AG04450 (cell line): ENCODE measurements at places on chromosomes 5 and 9.

- no peak for DNase-seq
Observed at GRCh38 chr5:16987776-16988175, 51.7 kb upstream of the MYO10 start.

- DNase-seq, result no peak
Observed at GRCh38 chr5:173165177-173166016, 21.1 kb downstream of the BNIP1 start.

DNA sequence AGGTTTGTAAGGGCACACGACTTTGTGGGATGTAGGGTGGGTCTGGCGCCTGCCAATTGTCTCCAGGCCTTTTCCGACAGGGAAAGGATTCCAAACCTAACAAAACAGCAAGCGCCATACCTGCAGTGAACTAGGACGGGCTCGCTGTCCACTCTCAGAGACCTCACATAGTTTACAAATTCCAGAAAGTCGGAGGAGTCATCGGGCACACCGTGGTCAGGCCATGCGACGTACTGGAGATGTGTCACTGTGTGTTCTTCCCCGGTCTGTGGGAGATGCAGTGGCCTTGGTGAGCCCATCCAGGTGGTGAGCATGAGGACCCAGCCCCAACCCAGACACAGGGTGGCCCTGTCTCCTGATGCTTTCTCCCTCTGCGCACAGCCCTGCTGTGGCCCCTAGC is 61.3 kb upstream of the EPB41L4B start:
- no peak for DNase-seq

DNA sequence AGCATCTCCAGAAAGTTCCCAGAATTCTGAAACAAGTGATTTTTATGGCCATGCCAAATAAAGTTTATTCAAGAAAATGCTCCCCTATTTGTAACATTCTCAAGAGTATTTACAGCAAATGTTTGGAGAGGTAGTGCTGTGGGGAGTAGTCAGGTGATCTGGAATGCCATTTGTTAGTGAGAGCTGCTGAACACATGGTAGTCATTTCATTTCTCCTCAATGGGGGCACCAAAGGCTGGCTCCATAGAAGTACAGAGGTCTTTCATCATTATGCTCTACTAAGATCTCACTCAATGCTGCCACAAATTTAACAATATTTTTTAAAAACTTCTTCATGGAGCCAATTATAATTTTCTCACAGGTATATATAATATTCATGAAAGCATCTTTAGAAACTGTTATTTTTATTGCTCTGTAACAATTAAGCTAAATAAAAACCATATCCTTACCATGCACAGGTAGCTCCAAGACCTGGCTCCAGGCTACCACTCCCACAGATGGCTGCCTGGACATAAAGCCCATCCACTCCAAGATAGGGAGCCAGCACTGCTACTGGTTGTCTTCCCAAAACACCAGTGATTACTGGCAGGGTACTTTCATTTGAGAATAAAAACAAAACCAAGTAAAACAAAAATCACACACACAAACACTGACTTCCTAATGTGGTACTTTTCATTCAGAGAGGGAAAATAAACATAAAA is 200.8 kb downstream of the PLK2 start:
- no peak for DNase-seq

DNA sequence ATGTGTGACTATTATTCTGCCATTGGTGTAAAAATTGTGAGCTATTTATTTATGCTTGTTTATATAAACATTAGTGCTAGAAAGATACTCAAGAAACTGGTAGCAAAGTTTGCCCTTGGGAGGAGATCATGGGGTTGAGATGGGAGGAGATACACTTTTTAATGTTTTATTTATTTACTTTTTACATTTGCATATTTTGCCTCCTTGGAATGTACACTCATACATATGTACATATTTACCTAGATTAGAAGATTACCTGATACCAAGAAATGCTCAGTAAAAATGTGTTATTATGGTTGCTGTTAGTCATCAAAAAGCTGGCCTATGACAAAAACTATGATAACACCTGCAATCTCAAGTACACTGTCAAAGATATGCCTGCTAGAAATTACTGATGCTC is 195.2 kb downstream of the KCTD16 start:
- DNase-seq, result no peak

DNA sequence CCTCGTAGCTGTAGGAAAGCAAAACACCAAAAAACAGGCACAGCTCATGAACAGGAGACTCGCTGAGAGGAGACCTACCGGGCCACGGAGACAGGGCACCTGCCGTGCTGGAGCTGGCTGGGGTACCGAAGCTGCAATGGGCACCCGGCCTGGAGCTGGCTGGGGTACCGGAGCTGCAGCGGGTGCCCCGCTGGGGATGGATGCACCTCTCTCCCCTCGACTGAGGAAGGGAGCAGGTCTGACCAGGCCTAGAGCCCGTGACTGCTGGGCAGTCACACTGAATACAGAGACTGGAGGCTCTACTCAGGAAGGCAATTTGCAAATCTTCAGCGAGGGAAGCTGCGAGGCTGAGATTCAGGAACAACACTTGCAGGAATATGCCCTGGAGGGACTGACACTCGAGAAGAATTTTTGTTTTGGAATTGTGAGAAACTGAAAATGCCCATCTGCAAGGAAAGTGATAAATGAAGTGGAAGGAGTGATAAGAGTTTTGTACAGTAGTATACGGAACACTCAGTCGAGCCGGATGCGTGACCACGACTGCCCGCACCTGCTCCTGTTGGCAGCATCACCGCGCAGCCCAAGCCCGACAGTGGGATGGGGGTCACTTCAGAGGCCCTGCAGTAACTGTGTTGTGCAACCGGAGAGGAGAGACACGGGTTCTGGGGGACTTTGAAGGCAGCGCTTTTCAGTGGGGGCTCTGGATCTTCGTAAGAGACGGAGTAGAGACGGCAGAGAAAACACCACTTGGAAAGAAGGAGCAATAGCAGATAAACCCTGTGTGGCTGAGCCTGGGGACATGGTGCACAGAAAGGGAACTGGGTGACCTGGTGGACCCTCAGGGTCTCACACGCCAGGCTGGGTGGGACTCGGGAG is 27.9 kb upstream of the LPCAT1 start:
- DNase-seq, result no peak

DNA sequence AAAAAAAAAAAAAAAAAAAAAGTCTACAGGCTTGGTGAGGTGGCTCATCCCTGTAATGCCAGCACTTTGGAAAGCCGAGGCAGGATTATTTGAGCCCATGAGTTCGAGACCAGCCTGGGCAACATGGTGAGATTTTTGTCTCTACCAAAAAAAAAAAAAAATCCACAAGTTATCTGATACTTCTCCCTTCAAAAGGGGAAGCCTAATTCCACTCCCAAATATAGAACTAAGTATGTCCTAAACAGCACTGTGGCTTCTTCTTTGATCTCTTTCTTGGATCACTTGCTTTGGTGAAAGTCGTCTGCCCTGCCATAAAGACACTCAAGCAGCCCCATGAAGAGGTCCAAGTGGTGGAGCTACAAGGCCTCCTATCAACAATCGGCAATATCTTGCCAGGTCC is 18.8 kb upstream of the STING1 start:
- DNase-seq, result no peak

- no peak for DNase-seq
Observed at GRCh38 chr9:7083192-7083591, 325.4 kb downstream of the KDM4C start.

- DNase-seq, result peak; percentile 94
Observed at GRCh38 chr9:36029765-36030528, 6.8 kb upstream of the RECK start.

GRCh38 chr9:107883496-107884124 is 394.0 kb upstream of the KLF4 start:
- no peak for DNase-seq

GRCh38 chr5:180339583-180340183 is 13.5 kb downstream of the GFPT2 start:
- no peak for DNase-seq

DNA sequence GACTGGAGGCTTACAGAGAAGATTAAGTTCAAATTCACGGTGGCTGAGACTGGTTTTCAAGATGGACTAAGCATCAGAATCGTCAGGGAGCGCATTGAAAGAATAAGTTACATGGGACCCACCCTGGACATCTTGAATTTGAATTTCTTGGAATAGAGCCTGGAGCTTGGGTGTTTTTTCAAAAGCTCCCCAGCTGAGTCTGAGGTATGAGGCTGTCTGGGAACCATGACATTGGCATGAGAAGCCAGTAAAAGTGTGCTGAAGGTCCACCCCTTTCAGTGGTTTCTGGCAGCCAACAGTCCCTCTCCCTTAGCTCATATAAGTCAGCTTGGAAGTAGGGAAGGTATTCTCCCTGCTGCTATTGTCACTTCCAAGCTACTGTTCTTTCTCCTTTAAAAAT is 97.8 kb downstream of the MAST4 start:
- DNase-seq, result no peak

GRCh38 chr9:134434894-134435506 is 108.7 kb downstream of the RXRA start:
- peak; percentile 92 for DNase-seq

DNA sequence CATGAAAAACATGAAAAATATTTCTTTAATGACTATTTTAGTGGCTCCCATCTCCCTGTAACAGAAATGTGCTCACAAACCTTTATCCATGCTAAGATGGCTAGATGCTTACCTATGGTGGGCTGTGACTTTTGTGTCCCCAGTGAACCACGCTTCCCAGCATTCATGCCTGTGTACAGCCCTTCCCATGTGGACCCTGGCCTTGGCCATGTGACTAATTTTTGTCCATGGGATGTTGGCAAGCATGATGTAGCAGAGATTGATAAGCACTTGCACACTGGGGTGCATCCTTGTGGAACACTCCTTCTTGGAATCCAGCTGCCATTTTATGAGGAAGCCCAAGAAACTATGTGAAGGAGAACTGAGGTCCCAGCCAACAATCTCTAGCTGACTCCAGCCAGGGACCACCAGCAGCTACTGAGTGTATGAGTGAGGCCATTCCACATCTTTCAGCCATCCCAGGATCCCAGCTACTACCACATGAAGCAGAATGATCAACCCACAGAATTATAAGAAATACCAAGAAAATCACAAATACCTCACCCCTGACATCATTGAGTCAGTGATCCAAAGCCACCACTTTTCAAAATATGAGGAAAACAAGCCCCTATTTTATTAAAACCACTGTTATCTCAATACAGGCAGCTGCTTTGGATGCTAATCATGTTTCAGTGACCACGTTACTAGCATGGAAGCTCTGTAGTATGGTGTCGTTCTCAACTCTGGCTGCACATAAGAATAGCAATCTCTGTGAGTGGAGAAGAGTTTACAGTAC is 16.1 kb upstream of the RAI14 start:
- peak; percentile 46 for DNase-seq

DNA sequence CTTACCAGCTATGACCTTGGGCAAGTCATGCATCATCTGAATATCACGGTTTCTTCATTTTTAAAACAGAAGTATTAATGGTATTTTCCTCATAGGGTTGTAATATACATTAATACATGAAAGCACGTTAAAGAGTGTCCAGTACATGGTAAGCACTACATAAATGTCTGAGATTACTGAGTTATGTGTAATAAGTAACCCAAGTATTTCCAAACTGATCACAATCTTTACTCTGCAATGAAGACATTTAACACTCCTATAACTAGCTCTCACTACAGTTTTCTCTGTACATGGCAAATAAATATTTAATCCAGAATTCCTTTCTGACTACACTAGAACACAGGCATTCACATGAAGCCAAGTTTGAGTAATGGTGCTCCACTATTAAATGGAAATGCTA is 4.0 kb downstream of the GLDC start:
- DNase-seq, result no peak

GRCh38 chr5:134533115-134533815 is 7.8 kb downstream of the JADE2 start:
- DNase-seq, result no peak

GRCh38 chr5:174793684-174794328 is 69.4 kb downstream of the MSX2 start:
- DNase-seq, result no peak

- DNase-seq, result no peak
Observed at GRCh38 chr9:75230469-75230868, 142.2 kb downstream of the OSTF1 start.

GRCh38 chr5:108090946-108091345 is 291.0 kb downstream of the FBXL17 start:
- no peak for DNase-seq

DNA sequence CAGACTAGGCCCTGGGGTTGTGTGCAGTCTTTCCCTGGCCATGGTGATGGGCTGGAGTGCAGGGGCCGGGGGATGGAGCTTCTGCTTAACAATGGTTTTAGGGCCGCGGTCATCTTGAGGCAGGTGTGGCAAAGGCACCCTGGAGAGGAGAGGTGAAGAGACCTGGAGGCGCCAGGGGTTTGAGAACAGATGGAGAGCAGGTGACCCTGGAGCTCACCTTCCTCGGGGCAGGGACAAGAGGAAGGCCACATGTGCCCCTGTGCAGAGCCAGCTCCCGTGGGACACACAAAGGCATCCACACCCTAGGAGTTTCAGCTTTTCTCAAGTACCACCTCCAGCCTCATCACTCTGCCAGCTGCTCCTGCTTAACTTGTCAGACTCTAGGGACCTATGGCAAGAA is 46.4 kb upstream of the SH3GL2 start:
- DNase-seq, result no peak

GRCh38 chr9:3916984-3917383 is 382.9 kb downstream of the GLIS3 start:
- DNase-seq, result peak; percentile 46

DNA sequence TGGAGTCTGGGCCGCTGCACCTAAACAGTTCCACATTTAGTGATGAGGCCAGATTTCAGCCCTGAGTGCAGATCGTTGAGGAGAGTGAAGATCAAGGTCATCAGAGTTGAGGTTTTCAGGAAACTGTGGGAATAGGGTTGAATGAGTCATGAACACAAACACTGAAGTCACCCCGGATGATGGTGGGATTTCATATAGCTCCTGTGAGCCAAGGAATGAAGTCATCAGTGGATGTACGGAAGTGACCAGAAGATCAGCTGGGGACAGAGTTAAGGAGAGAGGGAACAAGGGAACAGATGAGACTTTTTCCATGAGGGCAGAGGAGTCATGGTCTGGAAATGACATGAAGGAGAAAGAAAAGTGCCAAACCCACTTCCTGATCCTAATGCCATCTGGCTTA is 36.5 kb downstream of the PALM2AKAP2 start:
- peak; percentile 94 for DNase-seq

- DNase-seq, result no peak
Observed at GRCh38 chr5:142152384-142152732, 43.8 kb downstream of the NDFIP1 start.

DNA sequence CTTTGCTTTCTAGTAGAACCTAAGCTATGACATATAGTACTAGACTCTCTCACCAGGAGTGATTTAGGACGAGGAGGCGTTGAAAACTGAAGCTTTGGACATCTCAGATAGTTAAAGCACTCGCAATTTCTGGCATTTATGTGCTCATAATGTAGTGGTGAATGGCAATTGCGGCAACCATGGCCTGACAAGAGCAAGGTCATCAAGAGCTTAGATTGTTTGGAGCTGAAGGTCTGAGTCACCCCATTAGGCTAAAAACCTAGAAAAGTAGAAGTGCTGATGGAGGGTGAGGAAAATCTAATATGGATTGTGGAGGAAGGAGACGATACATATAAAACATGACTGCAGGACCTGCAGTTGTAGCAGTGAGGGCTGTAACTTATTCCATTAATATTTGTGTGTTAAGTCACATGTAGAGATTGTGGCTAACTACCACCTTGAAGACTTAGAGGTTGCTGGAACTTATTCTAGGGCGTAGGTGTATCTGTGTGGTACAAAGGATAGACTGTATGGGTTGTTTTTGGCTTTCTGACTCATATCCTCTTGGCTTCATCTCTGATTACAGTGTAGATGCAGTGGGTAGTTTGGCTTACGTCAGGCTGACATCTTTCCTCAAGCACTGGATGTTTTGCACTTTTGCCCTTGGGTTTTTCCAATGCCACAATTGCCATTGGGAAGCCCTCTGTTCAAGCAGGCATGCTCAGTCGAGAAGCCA is 138.9 kb upstream of the CDKN2B start:
- DNase-seq, result peak; percentile 75
